ENCODE measurements at places on chromosomes 3 and 15. TPM values are rescaled to one million over a fixed set of nuclear protein-coding genes. Genes with fewer than 3 reads are reported as not detected.

FSIP1 gene
- polyA plus RNA-seq, result 0.44 TPM

DLEC1 gene
- polyA plus RNA-seq, result 0.35 TPM

KLHL40 gene
- polyA plus RNA-seq, result not detected

ARIH1 gene
- 18.0 TPM for polyA plus RNA-seq

SLC2A2 gene
- polyA plus RNA-seq, result not detected

RBPMS2 gene
- not detected for polyA plus RNA-seq

LDHAL6B gene
- polyA plus RNA-seq, result not detected

TLR9 gene
- polyA plus RNA-seq, result not detected

MGLL gene
- 0.62 TPM for polyA plus RNA-seq

GNL3 gene
- polyA plus RNA-seq, result 41.8 TPM

GADL1 gene
- not detected for polyA plus RNA-seq

KBTBD13 gene
- polyA plus RNA-seq, result not detected

UBE2E1 gene
- polyA plus RNA-seq, result 5.6 TPM

EPHB3 gene
- polyA plus RNA-seq, result 0.23 TPM

EPHB1 gene
- polyA plus RNA-seq, result not detected

GOLGA8M gene
- not detected for polyA plus RNA-seq

FOXB1 gene
- not detected for polyA plus RNA-seq

ANKUB1 gene
- not detected for polyA plus RNA-seq

MESP2 gene
- not detected for polyA plus RNA-seq

FBXO40 gene
- 0.05 TPM for polyA plus RNA-seq

GMNC gene
- not detected for polyA plus RNA-seq

FGD5 gene
- not detected for polyA plus RNA-seq

NPAP1 gene
- polyA plus RNA-seq, result not detected

AMT gene
- 1.9 TPM for polyA plus RNA-seq

C3orf22 gene
- not detected for polyA plus RNA-seq

GSK3B gene
- 12.7 TPM for polyA plus RNA-seq

THRB gene
- polyA plus RNA-seq, result not detected

CFAP161 gene
- not detected for polyA plus RNA-seq

SKOR1 gene
- polyA plus RNA-seq, result not detected

KLHDC8B gene
- polyA plus RNA-seq, result 4.2 TPM

MRPL46 gene
- 41.6 TPM for polyA plus RNA-seq

RHCG gene
- polyA plus RNA-seq, result not detected

All from naive thymus-derived CD8-positive, alpha-beta T cell (primary cell).